ENCODE measurements at places on chromosomes 4 and X.
A peak's percentile ranks its signal among the peaks of the same experiment; 100 is the strongest.

DNA sequence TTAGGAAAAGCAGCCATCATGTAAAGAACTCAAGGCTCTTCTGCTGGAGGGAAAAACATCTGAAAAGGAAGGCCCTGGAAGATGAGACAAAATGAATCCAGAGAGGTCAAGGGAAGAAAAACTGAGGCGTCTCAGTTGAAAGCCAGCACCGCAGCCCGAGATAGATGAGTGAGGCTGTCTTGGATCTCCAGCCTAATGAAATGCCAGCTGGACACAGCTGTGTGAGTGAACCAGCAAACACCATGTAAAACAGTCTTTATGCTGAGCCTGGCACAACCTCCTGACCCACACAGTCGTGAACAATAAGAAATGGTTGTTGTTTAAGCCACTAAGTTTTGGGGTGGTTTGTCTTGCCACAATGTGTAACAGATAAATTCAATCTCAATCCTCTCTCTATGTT is 48.6 kb upstream of the RASL11B start:
- DNase-seq, result no peak

- no peak for DNase-seq
Observed at GRCh38 chrX:96763608-96764007, 79.0 kb downstream of the DIAPH2 start.

- no peak for DNase-seq
Observed at GRCh38 chr4:164307262-164307661, 446.7 kb upstream of the SMIM31 start.

GRCh38 chr4:127829014-127829413 is 46.9 kb downstream of the HSPA4L start:
- DNase-seq, result no peak

DNA sequence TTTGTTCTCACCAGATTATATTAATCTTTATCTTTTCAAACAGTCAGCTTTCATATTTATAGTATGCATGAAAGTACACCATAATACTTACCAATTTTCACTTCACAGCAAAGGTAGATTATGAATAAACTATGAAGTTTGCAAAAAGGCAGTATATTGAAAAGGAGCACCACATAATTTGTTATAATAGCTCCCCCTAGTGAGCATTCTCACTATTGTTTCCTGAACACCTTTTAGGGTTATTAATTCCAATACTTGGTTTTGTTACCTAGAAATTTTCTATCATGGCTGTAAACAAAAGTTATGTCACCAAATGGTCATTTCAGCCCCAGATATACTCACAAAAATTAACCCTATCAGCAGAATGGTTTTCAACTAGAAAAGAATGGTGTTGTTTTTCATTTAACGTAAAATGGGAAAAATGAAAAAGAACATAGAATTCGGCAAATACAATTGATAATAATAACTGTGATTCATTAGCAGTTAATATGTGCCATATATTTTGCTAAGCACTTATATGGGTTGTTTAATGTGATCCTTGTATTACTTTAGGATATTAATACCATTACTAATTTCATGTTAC is 30.2 kb upstream of the NKX6-1 start:
- no peak for DNase-seq

- DNase-seq, result no peak
Observed at GRCh38 chr4:20065952-20066351, 185.8 kb upstream of the SLIT2 start.

DNA sequence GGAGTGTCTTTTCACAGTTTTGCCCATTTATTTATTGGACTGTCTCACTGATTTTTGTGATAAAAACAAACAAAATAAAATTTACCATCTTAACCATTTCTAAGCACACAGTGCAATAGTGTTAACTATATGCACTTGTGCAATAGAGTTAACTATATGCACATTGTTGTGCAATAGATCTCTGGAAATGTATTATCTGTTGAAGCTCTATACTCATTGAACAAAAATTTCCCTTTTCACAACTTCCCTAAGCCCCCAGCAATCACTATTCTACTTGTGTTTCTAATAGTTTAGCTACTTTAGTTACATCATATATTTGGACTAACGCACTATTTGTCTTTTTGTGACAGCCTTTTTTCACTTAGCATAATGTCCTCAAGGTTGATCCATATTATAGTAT is 59.7 kb upstream of the BEX4 start:
- DNase-seq, result no peak

GRCh38 chr4:85393201-85393600 is 81.7 kb upstream of the ARHGAP24 start:
- DNase-seq, result no peak

DNA sequence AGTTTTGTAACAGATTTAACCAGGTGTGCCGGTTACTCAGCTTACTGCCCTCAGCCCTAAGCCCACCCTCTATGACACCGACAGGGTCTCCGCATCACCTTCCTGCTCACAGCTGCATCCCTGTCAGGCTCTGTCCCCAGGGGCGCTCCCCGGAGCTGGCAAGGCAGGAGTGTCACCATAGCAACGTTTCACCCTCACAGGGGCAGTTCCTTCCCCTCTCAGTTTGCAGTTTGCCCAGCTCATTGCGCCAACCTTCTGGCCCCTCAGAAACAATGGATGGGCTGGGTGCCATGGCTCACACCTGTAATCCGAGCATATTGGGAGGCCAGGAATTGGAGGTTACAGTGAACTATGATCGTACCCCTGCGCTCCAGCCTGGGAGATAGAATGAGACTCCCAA is 42.6 kb downstream of the RGS12 start:
- DNase-seq, result no peak

- DNase-seq, result no peak
Observed at GRCh38 chr4:1030559-1030958, 19.1 kb downstream of the FGFRL1 start.

DNA sequence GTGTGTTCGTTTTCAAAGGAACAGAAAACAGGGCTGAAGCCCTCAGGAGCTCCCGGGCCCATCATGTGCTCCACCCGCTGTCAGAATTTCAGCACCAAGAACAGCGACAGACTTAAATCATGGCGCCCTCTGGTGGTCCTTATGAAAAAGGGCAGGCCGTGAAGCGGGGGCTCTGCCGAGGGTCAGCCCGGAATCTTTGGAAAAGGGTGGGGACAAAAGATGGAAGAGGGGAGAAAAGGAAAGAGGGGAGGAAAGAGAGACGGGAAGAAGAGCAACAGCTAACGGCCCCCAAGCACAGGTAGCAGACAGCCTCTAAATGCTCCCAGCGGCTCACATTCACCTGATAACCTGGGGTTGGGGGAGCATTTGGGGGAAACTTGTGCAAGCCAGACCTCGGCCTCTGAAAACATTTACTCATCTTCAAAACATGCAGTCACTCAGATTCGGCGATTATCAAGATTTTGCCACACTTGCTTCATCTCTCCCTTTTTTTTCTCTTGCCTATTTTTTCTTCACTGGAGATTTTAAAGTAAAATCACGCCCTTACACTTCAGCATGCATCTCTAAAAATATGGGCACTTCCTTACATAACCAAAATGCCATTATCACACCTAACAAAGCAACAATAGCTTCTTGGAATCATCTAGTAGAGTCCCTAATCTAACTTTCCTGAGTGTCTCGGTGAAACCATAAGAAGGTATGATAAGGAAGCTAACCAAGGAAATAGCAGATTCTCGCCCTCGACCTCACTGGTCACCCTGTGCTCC is 28.1 kb upstream of the MAN2B2 start:
- DNase-seq, result peak; percentile 63

DNA sequence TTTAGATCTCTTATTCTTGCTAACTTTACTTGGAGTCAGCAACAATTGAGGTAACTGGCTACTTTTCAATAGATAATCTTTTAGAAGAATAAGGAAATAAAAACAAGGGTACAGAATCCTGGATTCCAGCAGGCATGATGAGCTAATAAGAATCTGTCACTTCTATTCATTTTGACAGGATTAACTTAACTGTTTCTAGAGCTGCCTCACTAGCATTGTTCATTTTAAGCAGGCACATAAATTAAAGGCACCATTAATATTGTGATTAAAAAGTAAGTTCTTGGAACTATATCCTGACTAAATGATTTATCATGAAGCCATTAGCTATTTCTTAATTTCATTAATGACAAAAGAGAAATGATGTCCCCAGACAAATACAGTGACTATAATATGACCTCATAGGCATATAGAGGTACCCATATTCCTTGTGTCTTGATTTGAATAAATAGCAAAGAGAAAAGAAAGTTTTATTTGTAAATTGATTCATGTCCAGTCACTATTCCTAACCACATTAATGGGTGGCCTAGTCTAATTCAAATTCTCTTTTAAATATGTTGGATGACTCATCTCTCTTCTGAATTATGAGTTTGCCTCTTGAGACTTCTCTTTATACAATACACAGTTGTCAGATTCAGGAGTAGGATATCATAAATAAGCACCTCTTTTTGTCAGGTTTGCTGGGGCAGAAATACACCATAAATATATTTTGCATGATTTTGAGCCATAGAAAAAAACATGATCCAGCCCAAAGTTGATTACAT is 343.0 kb downstream of the SLITRK2 start:
- no peak for DNase-seq

DNA sequence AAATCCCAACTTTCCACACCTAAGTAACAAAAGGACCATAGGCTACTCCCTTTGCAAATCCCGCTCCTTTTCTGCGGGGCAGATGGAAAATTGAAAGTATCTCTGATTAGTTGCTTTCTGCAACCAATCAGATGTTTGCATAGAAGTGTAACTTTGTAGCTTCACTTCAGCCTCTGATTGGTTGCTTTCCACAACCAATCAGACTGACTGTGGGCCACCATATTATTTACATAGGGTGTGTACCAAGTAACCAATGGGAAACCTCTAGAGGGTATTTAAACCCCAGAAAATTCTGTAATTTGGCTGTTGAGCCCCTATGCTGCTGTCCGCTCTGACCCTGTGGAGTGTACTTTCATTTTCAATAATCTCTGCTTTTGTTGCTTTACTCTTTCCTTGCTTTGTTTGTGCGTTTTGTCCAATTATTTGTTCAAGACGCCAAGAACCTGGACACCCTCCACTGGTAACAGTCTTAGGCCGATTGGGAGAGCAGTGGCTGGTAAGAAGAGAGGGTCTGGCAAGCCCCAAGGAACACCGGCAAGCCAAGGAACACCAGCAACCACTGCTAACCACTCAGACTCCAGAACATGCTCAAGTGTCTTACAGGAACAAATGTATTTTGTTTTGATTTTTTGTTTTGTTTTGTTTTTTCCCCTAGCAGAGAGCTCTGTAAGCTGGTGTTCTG is 125.5 kb upstream of the MAP3K15 start:
- DNase-seq, result no peak

- DNase-seq, result no peak
Observed at GRCh38 chr4:113646442-113646822, 115.1 kb downstream of the CAMK2D start.
